Endodermal cell (in vitro differentiated cells): ENCODE measurements at places on chromosomes 4 and X. TPM values are rescaled to one million over a fixed set of nuclear protein-coding genes. Genes with fewer than 3 reads are reported as not detected.

SLC7A11 gene
- total RNA-seq = 2.4 to 4.6 TPM (median 3.9 TPM) in 3 replicates

SLC10A6 gene
- total RNA-seq = not detected in 2 replicates

MAOA gene
- total RNA-seq = 3.5 and 4.7 TPM in 2 replicates

AWAT2 gene
- total RNA-seq = not detected in 2 replicates

INPP4B gene
- 0.41 and 0.64 TPM in 2 replicates for total RNA-seq

COQ2 gene
- total RNA-seq = 9.0 to 17.7 TPM (median 14.1 TPM) in 3 replicates

ELF2 gene
- total RNA-seq = 43.9 to 47.6 TPM (median 46.7 TPM) in 3 replicates

SLITRK4 gene
- 8.4 to 12.6 TPM (median 11.5 TPM) in 3 replicates for total RNA-seq

GRCh38 chr4:123557857-123558536, 161.4 kb downstream of the SPRY1 start:
- H3K27ac ChIP-seq = no peak overlapping the region
- H3K4me1 ChIP-seq = peaks cover 3% of the 10 kb centered on the region
- H3K27me3 ChIP-seq = no peaks in the 10 kb centered on the region

- no peaks in the 10 kb centered on the region for H3K27me3 ChIP-seq
- no peaks in the 10 kb centered on the region for H3K36me3 ChIP-seq
- no peaks in the 10 kb centered on the region for H3K4me1 ChIP-seq
- DNase-seq = no peak
- H3K27ac ChIP-seq = no peak overlapping the region
Measured at GRCh38 chrX:55451141-55451540, 786 bp upstream of the MAGEH1 start.

GRCh38 chr4:71107726-71108125, 114.3 kb downstream of the DCK start:
- H3K36me3 ChIP-seq = no peaks in the 10 kb centered on the region
- DNase-seq = no peak
- no peaks in the 10 kb centered on the region for H3K27me3 ChIP-seq
- no peak overlapping the region for H3K27ac ChIP-seq
- H3K4me3 ChIP-seq = no peak overlapping the region
- no peaks in the 10 kb centered on the region for H3K4me1 ChIP-seq

GRCh38 chrX:40471965-40472648, 108.7 kb upstream of the ATP6AP2 start:
- H3K4me1 ChIP-seq = peaks cover 6% of the 10 kb centered on the region
- H3K27ac ChIP-seq = no peak overlapping the region
- H3K4me3 ChIP-seq = no peak overlapping the region
- peak; percentile 87 for DNase-seq

GRCh38 chrX:16914058-16914457, 32.4 kb upstream of the REPS2 start:
- H3K27ac ChIP-seq = no peak overlapping the region
- no peak for DNase-seq
- no peaks in the 10 kb centered on the region for H3K36me3 ChIP-seq
- no peaks in the 10 kb centered on the region for H3K4me1 ChIP-seq

DNA sequence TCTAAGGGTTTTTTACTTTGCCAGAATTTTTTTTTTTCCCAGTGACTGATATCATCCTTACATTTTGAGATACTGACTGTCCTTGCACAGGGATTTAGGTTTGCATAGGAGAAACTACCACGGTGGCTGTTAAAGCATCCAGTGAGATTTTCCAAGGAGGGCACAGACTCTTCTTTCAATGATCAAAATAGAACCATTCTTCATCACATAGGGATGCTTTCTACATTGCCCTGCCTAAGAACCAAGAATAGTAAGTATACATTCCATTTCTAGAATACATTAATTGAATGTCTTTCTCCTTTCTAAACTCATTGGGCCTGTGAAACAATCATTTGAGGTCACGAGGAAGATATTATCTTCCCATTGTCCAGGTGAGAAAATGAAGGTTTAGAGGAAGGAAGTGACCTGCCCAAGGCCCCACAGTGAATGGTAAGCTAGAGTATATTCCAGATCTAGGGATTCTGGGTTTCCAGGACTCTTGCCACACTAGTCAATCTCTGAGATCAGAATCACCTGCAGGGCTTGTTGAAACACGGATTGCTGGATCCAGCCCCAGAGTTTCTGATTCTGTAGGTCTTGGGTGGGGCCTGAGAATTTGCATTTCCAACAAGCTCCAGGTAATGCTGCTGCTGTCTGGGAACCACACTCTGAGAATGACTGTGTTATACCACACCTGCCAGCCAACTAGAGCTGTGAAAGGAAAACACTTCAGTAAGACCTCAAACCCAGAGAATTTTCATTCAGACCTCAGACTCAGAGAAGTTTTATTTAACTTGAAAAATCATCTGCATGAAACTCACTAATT, 17.7 kb upstream of the TMEM154 start:
- H3K4me3 ChIP-seq = no peak overlapping the region
- H3K27me3 ChIP-seq = no peaks in the 10 kb centered on the region
- peak; percentile 44 for DNase-seq
- no peaks in the 10 kb centered on the region for H3K36me3 ChIP-seq

- H3K4me1 ChIP-seq = no peaks in the 10 kb centered on the region
- H3K4me3 ChIP-seq = no peak overlapping the region
- H3K36me3 ChIP-seq = no peaks in the 10 kb centered on the region
- DNase-seq = no peak
- H3K27me3 ChIP-seq = no peaks in the 10 kb centered on the region
- no peak overlapping the region for H3K27ac ChIP-seq
Measured at GRCh38 chr4:189177130-189177529, 763.5 kb upstream of the FRG1 start.

- peak within 1 kb of the TSS; percentile 79 for H3K4me3 ChIP-seq
- no peaks in the 10 kb centered on the region for H3K36me3 ChIP-seq
- H3K4me1 ChIP-seq = no peaks in the 10 kb centered on the region
Measured at GRCh38 chr4:42152507-42153504, at the start of gene BEND4. BEND4 (minus strand) TSS chr4:42152655; CDS start chr4:42152143, 512 bp downstream.

GRCh38 chrX:2693113-2694002, 2.3 kb downstream of the CD99 start:
- DNase-seq = no peak
- peaks cover 8% of the 10 kb centered on the region for H3K4me1 ChIP-seq
- H3K36me3 ChIP-seq = peaks cover 21% of the 10 kb centered on the region
- H3K27ac ChIP-seq = no peak overlapping the region
- H3K27me3 ChIP-seq = peaks cover 16% of the 10 kb centered on the region
- H3K4me3 ChIP-seq = peak overlapping the region; percentile 95

DNA sequence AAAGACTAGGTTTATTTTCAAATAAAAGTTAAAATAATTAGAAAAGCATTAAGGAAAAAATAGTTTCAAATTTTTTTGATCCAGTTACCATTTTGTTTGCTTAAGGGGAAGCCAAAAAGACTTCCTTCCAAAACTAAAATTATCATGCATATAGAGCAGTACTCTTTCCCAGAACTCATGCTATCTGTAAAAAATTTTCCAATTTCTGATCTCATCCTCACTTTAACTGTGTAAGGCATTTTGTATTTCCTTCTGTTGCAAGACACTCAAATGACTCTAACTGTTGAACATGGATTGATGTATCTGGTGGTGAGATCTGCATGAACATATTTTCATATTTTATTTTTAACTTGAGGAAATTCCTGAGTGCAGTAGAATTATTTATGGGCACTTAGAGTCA, 150.1 kb downstream of the ADAM29 start:
- H3K27me3 ChIP-seq = no peaks in the 10 kb centered on the region
- no peak overlapping the region for H3K27ac ChIP-seq
- H3K4me3 ChIP-seq = no peak overlapping the region

DNA sequence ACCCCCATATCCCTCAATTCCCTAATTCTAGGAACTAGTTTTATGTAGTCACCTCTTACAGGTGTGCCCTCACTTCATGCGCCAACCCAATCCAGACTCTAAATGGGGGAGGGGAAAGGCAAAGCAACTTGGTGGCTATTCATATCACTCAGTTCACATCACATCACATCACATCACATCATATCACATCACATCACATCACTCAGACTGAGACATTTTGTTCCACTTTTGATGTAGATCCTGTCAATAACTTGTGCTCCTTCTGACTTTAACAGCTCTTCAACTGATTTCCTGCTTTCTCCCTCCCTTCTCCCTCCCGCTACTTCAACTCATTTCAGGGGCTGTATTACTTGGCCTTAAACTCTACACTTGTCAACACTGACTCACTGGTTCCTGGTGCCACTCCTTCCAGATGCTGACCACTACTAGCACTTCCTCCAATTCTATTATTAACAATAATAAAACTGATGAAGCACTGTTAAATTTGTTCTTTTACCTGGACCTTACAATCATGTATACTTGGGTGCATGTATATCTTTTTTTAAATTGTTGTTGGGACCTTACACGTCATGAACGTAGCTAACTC, 29.1 kb upstream of the PLS3 start:
- no peaks in the 10 kb centered on the region for H3K4me1 ChIP-seq
- DNase-seq = no peak
- H3K4me3 ChIP-seq = no peak overlapping the region

DNA sequence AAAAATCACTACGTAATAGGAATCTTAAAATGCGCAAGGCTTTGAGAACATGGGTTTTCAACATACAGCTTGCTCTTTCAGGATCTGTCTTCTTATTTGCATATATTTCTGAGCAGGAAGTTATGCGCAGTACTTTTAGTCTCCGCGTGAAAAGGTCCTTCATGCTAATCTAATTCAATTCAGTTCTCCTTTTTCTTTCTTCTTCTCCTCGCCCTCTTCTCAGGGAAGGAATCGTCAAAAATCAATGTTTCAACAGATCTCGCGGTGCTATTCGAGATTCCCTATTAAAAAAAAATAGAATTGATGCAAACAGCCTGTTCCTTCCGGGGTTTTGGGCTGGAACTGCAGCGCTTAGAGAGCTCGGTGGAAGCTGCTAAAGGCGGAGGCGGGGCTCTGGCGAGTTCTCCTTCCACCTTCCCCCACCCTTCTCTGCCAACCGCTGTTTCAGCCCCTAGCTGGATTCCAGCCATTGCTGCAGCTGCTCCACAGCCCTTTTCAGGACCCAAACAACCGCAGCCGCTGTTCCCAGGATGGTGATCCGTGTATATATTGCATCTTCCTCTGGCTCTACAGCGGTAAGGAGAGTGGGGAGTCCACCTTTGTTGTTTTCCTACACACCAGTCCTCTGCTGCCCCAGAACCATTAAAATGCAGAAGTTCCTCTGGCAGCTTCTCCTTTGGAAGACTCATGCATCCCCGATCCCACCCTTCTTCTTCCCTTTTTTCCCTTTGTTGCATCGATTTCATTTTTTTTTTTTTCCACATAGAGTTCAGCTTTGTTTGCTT, at the start of the genes HMGN5 and SH3BGRL:
TSS of gene HMGN5 (minus strand) at position 243 of the 785 bp plus-strand sequence. CDS start 80,364 bp downstream, outside the sequence.
TSS of gene SH3BGRL (plus strand) at position 432 of the 785 bp plus-strand sequence. CDS start at position 531, 99 bp downstream.
- no peaks in the 10 kb centered on the region for H3K4me1 ChIP-seq
- peak within 1 kb of the TSS; percentile 95 for H3K4me3 ChIP-seq
- peak; percentile 86 for DNase-seq
- H3K36me3 ChIP-seq = no peaks in the 10 kb centered on the region

DNA sequence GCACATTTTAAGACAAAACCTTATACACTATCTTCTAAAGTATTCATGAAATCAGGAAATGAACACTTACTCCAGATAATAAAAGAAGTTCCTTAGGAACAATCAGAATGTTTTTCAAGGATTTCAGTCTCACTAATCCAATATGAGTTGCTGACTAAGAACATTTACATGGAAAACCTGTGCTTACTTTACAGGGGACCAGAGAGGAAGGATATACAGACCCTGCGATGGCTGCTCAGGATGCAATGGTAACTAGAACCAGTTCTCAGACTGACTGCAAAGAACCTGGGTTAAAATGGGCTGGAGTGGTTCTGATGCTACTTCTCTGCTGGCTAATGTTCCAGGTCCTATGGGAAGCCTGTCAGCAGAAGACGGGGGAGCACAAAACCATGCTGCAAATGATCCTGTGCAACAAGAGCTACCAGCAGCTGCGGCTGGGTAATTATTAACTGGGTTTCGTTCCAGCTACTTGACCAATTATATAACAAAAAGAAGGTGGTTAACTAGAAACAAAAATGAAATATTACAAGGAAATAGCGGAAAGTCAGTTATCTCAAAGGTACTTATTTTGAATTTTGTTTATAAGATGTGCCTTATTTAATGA, 85.3 kb downstream of the ANXA10 start:
- H3K27ac ChIP-seq = no peak overlapping the region
- no peak overlapping the region for H3K4me3 ChIP-seq
- no peak for DNase-seq
- H3K36me3 ChIP-seq = no peaks in the 10 kb centered on the region
- H3K27me3 ChIP-seq = no peaks in the 10 kb centered on the region

DNA sequence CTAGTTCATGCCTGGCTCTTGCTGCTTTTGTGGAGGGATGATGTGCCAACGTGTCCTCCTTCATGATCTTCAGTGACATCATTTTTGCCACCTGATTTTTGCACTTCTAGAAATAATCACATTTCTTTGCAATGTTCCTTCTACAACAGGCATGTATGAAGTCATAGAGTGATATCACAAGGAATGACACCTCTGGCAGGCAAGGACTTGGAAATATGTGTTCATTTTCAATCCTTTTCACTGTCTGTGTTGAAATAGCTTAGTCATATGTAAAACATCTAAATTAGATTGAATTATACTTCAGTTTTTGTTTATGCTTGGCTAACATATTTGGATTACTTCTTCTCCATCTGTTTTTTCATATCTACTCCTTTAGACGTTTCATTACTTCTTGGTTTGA, 221.2 kb upstream of the STK26 start:
- H3K4me3 ChIP-seq = no peak overlapping the region
- no peak overlapping the region for H3K27ac ChIP-seq
- no peaks in the 10 kb centered on the region for H3K27me3 ChIP-seq
- peaks cover 40% of the 10 kb centered on the region for H3K36me3 ChIP-seq
- no peak for DNase-seq

DNA sequence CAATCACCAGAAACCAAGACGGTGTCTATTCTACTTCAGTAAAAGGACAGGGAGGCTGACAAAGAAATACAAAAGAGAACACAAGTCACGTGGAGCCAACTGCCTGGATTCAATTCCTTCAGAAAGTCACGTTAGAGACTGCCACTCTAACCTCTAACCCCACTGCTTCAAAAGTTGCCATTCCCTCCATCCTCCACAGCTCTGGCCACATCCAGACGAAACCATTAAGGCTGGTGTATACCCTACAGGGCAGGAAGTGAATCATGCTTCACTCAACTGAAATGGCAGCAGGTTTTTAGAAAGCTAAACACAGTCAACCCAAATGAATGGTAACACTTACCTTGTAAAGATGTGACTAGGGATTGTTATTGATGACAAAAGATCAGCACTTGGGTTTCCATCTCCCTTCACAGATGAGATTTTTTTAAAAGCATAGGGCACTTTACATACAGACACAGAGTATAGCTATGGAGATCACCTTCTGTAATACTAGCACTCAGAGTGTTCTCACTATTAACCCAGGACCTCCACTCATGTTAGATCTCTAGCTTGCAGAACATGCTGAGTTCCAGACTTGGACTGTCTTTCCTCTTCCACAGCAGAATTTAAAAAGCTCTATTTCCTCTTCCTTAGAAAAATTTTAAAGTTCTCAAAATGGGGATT, 37.4 kb downstream of the MAML3 start:
- H3K27ac ChIP-seq = no peak overlapping the region
- peaks cover 18% of the 10 kb centered on the region for H3K36me3 ChIP-seq
- H3K27me3 ChIP-seq = no peaks in the 10 kb centered on the region
- DNase-seq = no peak

GRCh38 chr4:168766604-168767316, 243.3 kb downstream of the CBR4 start:
- peaks cover 40% of the 10 kb centered on the region for H3K27me3 ChIP-seq
- no peaks in the 10 kb centered on the region for H3K4me1 ChIP-seq
- H3K4me3 ChIP-seq = no peak overlapping the region
- no peak for DNase-seq
